Activated CD4-positive, alpha-beta T cell treated with anti-CD3 and anti-CD28 coated beads for 4 hours (primary cell): ENCODE measurements at places on chromosomes 2 and 18.

GRCh38 chr2:104871972-104872865 lies 18.3 kb downstream of the POU3F3 start:
- DNase-seq, result no peak

DNA sequence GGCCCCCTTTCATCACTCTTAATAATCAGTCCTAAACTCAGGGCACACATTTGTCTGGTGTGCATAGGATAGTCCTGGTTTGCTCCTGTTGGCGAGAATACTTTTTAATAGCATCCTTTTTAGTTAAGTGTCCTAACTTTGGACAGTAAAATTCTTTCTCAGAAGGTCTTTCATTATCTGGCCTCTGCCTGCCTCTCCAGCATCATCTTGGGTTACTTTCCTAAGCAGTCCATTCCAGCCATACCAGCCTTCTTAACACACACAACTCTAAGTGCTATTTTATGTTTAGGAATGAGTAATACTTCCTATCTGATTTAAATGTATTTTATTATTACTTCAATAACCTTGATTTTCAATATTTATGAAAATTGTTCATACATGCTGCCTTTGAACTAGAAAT lies 151.0 kb downstream of the ACOXL start:
- DNase-seq, result no peak

GRCh38 chr18:50696436-50696835 lies 123.4 kb downstream of the MRO start:
- no peak for DNase-seq

GRCh38 chr2:234335661-234336228 lies 161.1 kb downstream of the ARL4C start:
- peak; percentile 27 for DNase-seq

GRCh38 chr18:51211552-51211951 lies 14.1 kb upstream of the MEX3C start:
- DNase-seq, result no peak

- DNase-seq, result no peak
These were observed 317.6 kb downstream of the PRKCE start for GRCh38 chr2:45968946-45969584.

- no peak for DNase-seq
These were observed 105.8 kb downstream of the GALNT14 start for GRCh38 chr2:31032475-31032874.

DNA sequence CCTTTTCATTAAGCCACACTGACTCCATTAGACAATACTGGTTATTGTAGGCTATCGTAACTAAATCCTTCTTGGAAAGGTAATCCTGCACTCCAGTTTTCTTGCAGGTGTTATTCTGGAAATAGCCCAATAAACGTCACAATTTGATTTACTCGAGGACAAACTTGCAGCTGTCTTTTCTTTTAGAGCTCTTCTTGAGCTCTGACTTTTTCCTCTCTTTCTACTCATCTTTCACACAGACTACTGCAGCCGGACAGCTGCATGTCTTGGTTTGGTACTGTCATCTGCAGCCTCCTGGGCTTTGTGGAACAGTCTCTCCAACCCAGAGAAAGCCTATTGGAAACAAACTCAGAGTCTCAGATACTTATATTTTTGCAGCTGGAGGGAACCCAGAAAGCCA lies 23.0 kb upstream of the MSGN1 start:
- DNase-seq, result no peak

- no peak for DNase-seq
These were observed 1386.5 kb downstream of the RPIA start for GRCh38 chr2:90077948-90078347.
